NCI-H446 treated with DMSO at 0.1 percent for 48 hours (cell line): ENCODE measurements at places on chromosomes 7 and 10.

DNA sequence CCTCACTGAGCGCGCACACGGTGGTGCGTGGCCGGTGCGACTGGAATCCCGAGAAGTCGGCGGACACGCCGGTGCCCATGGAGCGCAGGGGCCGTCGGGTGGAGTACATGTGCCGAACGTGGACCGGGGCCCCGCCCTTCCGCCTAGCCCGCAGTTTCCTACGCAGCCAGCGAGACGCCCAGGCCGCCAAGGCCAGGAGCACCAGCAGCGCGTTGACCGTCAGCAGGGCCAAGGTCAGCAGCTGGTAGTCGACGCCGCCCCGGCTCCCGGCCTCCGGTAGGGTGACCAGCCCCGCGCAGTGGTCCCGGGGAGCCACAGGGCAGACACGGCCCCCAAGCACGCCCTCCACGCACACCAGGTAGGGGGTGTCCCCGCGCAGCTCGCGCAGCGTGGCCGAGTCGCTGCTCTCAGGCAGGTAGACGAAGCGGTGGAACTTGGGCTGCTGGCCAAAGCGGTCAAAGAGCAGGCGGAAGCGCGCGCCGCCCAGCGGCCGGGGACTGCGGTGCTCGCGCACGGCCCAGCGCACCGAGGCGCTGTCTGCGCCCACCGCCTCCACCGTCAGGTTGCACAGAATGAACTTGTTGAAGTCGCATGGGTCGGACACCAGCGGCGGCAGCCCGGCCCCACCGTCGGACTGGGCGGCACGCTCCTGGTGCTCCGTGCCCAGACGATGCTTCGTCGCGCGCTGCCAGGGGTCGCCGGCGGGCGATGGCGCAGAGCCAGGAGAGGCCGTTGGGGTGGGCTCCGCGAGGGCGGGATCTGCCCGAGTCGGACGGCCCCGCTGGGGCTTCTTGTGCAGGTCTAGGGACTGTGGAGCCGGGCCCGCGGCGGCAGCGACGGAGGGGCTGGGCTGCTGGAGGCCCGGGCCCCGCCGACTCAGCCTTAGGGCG lies 2.2 kb downstream of the TRIL start:
- no peak for DNase-seq

- no peak for DNase-seq
Observed at GRCh38 chr7:7701527-7701926, 16.9 kb downstream of the RPA3 start.

GRCh38 chr10:79127151-79127961 lies 58.6 kb downstream of the ZMIZ1 start:
- DNase-seq = no peak

DNA sequence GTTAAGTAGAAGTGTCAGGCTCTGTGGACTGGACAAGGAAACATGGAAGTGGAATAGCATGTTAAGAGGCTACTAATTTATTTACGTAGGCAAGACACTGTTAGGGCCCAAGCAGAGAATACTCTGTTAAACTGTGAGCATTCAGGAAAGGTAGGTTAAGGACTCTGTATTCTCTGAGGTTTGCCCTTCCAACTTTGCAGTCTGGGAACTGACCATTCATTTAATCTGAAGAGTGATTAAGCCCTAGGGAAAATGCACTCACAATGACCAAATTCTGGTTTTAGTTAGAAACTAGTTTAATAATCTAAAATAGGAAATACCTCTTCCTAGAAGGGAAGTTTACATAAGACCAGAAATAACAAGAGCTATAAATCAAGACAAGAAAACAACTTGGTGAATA lies 266.6 kb downstream of the SUGCT start:
- DNase-seq = no peak

DNA sequence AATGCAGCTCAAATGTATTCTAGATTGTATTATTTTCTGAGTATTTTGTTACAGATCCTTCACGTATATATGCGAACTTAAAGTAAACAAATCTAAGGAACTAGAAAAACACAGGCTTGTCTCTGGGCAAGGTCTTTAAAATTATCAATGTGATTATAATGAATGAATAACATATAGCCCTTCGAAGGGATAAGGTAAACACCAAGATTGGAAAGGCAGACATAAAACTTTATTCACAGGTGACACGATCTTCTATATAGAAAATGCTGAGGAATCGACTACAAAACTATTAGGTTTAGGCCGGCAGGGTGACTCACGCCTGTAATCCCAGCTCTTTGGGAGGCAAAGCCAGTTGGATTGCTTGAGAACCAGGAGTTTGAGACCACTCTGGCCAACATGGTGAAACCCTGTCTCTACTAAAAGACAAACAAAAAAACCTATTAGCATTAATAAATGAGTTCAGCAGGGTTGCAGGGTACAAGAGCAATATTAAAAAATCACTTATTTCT lies 80.4 kb downstream of the CNNM2 start:
- no peak for DNase-seq

GRCh38 chr10:86401588-86402282 lies 35.1 kb upstream of the GRID1 start:
- no peak for DNase-seq

DNA sequence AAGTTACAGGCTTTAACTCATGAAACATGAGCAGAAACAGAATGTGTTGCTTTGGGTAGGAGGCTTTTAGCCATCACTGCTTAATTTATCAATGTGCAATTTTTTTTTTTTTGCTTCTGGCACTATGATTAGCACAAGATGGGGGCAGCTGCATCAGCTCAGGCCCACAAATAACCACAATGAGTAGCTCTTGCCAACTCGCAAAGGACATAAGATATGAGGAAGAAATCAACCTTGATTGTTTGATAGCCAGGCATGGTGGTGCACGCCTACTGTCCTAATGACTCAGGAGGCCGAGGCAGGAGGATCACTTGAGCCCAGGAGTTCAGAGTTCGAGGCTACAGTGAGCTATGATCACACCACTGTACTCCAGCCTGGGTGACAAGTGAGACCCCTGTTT lies 12.3 kb downstream of the NOD1 start:
- peak; percentile 48 for DNase-seq

DNA sequence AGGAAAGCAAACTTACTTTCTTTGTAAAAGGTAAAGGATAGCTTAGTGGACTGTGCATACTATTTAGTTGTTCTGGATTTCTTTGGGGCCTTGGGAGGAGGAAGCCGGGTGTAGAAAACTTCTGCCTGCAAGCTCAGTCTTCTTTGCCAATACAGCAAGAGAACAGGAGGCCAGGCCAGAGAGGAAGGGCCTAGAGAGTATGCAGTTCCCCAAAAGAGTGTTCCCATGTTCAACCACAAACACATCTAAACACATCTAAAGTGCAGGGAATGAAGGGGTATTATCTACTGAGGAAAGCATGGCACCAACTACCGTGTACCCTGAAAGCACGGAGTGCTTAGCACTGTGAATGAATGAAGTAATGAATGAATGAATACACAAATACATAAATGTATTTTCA lies 11.0 kb downstream of the KIAA1217 start:
- DNase-seq = no peak

GRCh38 chr10:124392626-124393342 lies 25.9 kb downstream of the OAT start:
- no peak for DNase-seq

DNA sequence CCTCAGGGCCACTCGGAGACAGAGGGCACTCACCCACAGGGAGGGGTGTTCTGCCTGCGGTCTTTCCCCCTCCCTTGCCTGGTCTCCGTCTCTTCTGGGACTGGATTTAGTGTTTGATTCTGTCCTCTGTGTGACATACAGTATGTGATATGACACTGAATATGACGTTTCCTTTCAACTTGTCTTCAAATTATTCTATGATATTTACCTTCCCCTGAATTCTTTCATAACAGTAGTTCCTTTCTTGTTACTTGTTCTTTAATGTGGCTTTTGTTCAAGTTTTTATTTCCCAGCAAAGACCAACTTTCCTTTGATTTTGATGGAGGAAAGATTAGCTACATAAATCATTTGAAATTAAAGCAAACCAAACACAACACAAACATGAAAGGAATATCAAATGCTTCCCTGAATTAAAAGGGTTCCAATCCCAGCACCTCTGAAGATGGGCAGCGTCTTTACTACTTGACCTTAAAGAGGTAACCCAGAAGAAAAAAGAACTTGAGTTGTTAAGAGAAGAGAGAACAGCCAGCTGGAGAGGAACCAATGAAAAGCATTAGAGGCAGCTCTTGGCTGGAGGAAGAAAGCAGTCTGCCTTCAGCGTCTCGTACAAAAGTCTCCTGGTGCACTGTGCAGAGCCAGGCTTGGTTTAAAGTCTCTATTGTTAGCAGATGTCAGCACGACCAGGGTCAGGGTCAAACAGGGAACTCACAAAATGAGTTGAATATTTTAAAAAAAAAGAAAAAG lies 18.3 kb upstream of the RHEB start:
- DNase-seq = no peak

GRCh38 chr7:29839921-29840320 lies 33.6 kb downstream of the WIPF3 start:
- no peak for DNase-seq

DNA sequence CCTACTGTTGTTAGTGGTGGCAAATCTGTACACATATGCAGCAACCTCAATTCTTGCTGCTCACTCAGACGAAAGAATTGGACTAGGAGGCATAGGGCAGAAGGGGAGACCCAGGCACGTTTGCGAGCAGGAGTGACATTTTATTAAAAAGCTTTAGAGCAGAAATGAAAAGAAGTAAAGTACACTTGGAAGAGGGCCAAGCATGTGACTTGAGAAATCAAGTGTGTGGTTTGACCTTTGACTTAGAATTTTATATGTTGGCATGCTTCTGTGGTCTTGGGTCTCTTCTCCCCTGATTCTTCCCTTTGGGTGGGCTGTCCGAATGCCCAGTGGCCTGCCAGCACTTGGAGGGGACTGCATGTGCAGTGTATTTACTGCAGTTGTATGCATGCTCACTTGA lies 205.5 kb upstream of the SEMA3D start:
- DNase-seq = no peak

DNA sequence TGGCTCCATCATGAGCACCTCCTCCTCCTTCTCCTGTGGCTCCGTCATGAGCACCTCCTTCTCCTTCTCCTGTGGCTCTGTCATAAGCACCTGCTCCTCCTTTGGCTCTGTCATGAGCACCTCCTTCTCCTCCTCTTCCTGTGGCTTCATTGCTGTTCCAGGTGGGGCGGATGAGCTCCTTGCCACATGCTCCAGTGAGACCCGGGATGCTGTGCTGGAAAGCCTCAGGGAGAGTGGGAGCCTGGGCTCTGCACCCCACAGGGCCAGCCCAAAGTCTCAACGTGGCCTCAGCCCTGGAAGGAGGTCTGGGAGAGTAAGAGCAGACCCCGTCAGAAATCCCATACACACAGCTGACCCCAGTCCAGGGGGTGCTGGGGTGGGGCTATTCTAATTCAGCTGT lies 380.7 kb downstream of the TCERG1L start:
- DNase-seq = no peak
